Astrocyte of the spinal cord (primary cell): ENCODE measurements at places on chromosomes 1 and 21.

DNA sequence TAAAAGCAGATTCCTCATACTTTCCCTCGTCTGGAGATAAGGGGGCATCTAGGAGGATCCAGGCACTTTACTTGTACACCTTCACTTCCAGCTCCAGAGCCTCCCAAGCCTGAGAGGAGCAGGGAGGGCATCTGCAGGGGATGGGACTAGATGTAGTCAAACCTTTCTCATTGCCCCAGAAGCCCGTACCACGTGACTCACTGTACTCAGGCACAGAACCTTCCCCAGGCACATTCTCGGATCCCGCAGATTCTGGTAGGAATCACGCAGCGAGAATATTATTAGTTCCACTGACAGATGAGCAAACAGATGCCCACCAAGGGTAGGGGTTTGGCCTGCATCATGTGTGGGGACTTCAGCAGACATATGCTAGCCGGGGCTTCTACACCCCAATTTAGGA is 25.2 kb upstream of the TNR start:
- DNase-seq: no peak

GRCh38 chr1:11314959-11315358 is 42.0 kb downstream of the UBIAD1 start:
- no peak for DNase-seq

DNA sequence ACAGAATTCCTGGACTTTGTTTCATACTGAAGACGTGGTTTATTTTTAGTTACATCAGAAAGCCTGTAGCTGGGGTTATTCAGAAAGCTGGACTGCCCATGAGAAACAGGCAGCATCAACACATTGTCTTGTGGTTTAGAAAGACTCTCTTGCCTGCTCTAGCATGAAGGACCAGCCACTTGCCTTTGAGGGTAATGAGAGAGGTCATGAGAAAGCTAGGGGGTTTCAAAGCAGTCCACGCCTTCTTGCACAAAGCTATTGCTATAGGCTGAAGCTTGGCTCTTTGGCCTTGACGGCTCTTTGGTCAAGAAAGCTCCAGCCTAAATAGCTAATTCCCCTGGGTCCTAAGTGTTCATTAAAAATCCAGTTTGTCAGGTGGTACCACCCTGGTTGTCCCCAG is 208.1 kb downstream of the PRDM2 start:
- DNase-seq: no peak

DNA sequence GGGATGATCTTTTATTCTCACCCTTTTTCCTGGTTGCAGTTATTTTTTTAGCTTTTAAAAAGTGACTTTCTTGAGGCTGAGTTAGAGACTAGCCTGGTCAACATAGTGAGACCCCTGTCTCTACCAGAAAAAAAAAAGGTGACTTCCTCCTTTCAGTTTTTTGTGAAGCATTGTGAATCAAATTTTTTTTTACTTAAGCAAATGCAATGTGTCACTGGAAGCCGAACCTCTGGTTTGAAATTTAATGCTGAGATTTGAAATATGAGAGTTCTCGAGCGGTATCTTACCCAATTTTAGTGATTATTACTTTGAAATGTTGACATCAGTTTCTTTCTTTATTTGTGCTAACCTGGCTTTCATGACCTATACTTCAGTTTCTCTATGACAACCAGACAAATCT is 3.6 kb downstream of the CAP1 start:
- no peak for DNase-seq

DNA sequence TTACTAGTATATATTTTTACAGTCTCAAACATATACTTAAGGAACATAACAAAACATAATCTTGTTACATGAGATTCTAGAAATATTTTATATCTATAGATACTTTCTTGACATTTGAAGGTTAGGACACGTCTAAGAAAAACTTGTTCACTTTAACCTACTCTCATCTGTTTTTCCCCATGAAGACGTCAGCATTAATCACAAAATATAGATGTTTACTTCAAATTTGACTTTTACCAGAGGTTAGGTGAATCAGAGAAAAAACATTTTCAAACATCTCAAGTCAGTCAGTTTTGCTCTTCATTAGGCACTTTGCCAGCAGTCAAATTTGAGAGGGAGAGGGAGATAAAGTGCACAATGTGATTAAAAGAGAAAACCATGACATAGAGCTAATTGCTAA is 47.7 kb downstream of the BRINP3 start:
- no peak for DNase-seq

GRCh38 chr1:39908534-39908933 is 6.8 kb upstream of the MYCL start:
- DNase-seq: no peak

DNA sequence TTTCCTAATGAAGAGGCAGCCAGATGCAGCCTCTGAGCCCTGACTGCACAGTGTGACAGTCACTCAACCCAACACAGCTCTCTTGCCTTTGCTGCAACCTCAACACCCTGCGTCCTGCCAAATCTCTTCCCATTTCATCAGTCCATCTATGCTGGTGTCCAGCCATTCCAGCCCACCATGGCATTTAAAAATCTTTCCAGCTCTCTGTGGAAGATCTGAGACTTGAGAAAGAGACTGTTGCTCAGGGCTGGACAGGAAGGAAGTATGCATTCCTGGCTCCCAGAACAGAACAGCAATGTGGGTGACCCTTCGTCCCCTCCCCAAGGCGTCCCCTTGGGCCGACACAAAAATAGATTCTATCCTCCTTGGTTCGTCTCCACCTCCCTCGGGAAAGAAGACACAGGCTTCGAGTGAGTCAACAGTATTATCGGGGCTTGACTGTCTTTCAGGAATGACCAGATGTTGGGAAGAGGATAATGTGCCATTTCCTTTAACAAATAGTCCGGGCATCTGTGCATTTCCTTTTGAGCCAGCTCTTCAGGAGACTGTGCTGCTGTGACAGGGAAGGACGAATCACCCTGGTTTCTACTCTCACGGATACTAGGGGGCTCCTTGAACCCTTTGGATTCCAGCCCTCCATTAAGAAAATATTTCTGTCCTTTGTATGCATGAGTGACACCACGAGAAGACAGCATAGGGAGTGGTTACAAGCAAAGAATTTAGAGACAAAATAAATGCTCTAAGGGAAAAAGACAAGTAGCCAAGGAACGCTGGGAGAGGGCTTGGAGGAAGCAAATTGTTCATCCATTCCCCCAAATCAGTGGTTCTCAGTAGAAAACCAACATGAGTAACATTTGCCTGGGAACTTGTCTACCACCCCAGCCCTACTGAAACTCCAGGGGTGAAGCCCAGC is 111.4 kb upstream of the CDC42BPA start:
- peak; percentile 58 for DNase-seq

GRCh38 chr1:6239950-6240768 is 3.8 kb upstream of the HES3 start:
- no peak for DNase-seq

GRCh38 chr1:153312570-153313186 is at the start of gene PGLYRP3:
Gene PGLYRP3 (minus strand): TSS chr1:153312952. CDS start chr1:153310665, 2,287 bp downstream.
- DNase-seq: no peak

DNA sequence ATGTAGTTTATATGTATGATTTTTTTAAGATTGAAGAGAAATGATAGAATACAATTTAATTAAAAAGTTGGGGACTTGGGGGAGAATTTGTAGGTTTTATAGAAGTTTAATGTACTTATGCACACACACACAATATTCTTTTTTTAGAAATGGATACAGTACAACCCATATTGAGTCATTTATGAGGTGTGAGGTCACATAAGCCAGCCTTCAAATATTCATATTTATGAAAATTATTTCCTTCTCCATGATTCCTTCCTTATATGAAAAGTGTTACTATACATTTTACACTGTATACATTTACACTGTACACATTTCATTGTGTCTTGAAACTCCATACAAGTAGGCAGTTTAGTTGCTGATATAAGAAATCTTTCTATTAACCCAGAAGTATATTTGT is 96.2 kb upstream of the CHODL start:
- DNase-seq: no peak

DNA sequence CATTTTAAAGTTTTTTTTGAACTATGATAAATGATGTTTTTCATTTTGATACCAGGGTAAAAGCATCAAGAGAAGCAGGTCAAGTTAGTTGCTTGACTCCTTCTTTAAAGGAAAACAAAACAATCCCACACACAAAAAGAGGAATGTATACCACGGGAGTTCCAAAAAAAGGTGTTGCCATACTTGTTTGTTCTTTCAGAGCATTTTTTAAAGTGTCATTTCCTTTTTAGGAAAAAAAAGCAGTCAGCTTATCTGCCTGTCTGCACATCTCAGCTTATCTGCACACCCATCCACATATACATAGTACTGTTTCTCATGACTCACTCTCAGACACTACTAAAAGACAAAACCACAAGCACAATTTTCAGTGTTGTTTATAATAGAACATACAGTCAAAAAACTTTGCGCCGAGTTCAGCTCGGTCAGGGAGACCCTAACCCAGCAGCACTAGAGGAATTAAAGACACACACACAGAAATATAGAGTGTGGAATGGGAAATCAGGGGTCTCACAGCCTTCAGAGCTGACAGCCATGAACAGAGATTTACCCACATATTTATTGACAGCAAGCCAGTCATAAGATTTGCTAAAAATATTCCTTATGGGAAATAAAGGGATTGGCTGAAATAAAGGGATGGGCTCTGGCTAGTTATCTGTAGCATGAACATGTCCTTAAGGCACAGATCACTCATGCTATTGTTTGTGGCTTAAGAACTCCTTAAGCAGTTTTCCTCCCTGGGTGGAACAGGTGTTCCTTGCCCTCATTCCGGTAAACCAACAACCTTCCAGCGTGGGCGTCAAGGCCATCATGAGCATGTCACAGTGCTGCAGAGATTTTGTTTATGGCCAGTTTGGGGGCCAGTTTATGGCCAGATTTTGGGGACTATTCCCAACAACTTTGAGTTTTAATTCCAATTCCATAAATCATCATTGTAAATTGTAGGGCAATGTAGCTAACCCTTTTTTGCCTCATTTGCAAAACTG is 11.4 kb upstream of the MNDA start:
- no peak for DNase-seq

GRCh38 chr1:224459966-224460365 is 25.4 kb upstream of the WDR26 start:
- no peak for DNase-seq

- DNase-seq: no peak
Measured at GRCh38 chr1:212797681-212798080, 6.0 kb downstream of the TATDN3 start.

- peak; percentile 69 for DNase-seq
Measured at GRCh38 chr1:167555971-167556714, 2.6 kb upstream of the CREG1 start.

DNA sequence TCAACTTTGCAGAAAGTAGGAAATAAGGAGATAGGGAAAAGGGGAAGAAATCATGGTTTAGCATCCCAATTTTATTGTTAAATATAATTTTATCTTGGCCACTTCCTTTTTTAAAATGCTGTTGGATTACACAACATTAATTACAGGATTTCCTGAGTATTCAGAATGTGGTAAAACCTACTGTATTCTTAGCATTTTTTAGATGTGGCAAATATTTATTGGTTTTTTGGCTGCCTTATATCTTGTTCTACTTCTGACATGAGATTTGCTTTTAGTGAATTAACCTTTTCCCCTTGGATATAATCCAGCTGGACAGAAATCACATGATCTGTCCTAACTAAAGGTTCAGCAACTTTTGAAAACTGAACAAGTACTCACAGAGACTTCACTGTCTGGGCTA is 104.9 kb downstream of the PTGS2 start:
- DNase-seq: peak; percentile 19

GRCh38 chr1:154468535-154469250 is 33.3 kb upstream of the TDRD10 start:
- no peak for DNase-seq

DNA sequence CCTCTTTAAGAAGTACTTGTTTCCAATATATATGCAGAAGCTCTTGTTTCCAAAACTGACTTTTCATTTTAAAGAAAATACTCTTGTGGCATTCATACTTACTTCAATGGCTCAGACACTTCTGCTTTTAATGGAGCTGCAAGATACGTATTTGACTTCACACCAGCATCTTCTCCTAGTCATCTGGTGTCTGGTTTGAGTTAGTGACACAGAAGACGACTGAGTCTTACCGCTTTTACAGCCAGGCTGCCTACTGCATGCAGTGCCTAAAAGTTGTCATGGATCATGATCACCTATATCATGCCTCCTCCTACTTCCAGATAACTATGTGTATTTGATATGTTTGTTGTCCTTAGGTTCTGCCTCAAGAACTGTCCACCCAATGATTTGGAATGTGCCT is 185.9 kb downstream of the TPR start:
- no peak for DNase-seq

DNA sequence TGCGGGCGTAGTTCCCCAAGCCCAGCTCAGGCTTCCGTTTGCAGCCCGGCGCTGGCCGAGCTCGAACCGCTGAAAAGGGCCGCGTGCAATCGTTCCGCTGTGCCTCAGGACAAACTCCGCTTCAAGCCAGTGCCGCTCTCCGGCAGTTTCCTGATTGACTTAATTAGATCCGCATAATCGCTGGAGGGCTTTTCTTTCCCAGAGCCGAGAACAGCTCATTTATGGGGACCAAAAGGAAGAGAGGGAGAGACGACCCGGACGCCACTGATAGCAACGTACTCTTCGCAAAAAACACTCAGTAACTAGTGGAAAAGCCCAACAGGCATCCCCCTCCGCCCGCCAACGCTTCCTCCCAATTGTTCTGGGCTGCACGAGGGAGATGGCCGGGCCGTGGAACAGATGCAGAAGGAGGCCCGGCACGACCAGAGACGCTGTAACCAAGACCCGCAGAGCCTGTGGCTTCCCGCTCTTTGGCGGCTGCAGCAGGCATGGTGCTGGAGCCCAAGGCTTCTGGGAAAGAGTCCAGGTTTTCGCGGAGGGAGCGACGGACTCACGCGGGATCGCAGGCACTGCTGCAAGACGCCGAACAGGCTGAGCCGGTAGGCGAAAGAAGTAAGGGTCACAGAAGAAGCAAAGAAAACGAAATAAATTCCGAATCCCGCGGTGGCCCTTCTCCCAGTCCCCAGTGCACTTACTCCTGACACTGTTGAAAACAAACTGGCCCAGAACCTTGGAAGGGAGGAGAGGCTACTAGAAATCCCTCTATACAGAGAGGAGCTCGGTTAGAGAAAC is 3.6 kb upstream of the FOXD2 start:
- DNase-seq: peak; percentile 52

- no peak for DNase-seq
Measured at GRCh38 chr21:40603774-40604173, 243.2 kb downstream of the DSCAM start.

- peak; percentile 76 for DNase-seq
Measured at GRCh38 chr1:155938220-155938627, 3.2 kb upstream of the RXFP4 start.

DNA sequence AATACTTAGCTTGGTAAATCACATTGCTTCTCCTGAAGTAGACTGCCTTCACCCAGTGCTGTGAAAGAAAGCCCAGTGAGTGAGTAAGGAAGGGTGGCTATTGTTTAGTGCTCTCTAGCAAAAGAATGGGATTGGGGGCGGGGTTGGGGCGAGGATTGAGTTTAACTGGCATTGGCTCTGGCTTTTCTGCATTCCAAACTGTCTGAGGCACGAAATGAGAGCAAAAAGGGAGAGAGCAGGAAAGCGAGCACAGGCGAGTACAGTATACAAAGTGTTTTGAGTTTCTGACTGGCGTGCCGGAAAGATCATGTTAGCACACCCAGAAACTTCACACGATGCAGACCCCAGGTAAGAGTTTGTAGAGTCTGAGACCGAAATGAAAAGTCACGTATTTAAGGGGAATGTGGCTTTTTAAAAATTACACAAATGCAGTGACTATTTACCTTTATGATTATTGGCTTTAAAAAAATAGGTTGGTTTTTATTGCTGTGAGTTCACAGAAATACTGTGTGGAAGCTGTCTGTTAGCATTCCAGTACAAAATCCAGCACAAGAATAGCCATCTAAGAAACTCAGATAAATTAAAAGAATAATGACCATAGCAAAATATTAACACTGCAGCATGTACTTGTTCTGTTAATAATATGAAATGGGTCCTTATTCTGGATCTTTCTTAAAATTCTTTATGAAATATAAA is 155.4 kb downstream of the CLEC20A start:
- DNase-seq: peak; percentile 65
